Fibroblast of skin of right quadriceps (primary cell): ENCODE measurements at places on chromosomes 3 and 15.
A peak's percentile ranks its signal among the peaks of the same experiment; 100 is the strongest.

DNA sequence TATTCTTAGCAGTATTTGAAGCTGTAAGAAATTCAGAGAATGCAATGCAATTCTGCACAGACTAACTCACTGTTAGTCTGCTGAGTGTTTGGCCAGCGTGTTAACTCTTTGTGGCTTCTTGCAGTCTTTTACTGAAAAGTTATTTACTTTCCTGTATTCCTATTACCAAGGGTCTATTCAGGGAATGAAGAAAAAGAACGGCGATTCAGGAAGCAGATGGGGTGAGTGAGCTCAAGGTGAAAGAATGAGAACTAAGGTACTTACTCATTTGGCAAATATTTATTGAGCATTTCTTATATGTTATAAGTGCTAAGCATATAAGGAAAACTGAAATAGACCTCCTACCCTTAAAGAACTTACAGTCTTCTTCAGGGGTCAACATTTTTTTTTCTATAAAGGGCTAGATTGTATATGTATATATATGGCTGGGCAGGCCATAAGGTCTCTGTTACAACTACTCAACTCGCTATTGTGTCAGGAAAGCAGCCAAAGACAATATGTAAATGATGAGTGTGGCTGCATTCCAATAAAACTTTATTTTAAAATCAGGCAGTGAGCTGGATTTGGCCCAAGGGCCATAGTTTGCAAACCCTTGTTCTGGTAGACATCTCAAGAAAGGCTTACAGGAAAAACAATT, 271.9 kb upstream of the GADL1 start:
- DNase-seq = peak; percentile 91

- peak; percentile 64 for DNase-seq
Measured at GRCh38 chr3:100184948-100185570, 70.8 kb upstream of the FILIP1L start.

GRCh38 chr3:52352566-52352965, 36.4 kb downstream of the DNAH1 start:
- no peak for DNase-seq

- no peak for DNase-seq
Measured at GRCh38 chr3:178739720-178740119, 203.5 kb downstream of the KCNMB2 start.

GRCh38 chr3:123137001-123137400, 64.7 kb upstream of the SEC22A start:
- no peak for DNase-seq

GRCh38 chr3:32713181-32713580, 28.2 kb downstream of the CNOT10 start:
- DNase-seq = no peak

GRCh38 chr3:159191447-159191846, 389.6 kb downstream of the MFSD1 start:
- peak; percentile 87 for DNase-seq
